HepG2 (cell line): ENCODE measurements at places on chromosomes 5 and 9. TPM values are rescaled to one million over a fixed set of nuclear protein-coding genes. Genes with fewer than 3 reads are reported as not detected.
A peak's percentile ranks its signal among the peaks of the same experiment; 100 is the strongest.

The SPATA31D4 gene
- not detected in 2 replicates for total RNA-seq

The IRX4 gene
- total RNA-seq: not detected in 2 replicates

The CDH9 gene
- total RNA-seq: 0.24 TPM in 1 of 2 replicates, not detected in the other

The TNPO1 gene
- total RNA-seq: 123 and 199 TPM in 2 replicates

The PARP8 gene
- 0.08 and 0.29 TPM in 2 replicates for total RNA-seq

The PRR7 gene
- total RNA-seq: 3.9 and 5.0 TPM in 2 replicates

The C1QTNF2 gene
- not detected in 2 replicates for total RNA-seq

- no peaks in the 10 kb centered on the region for H3K36me3 ChIP-seq
- no peaks in the 10 kb centered on the region for H3K27me3 ChIP-seq
- H3K4me1 ChIP-seq: no peaks in the 10 kb centered on the region
- no peak overlapping the region for H3K4me3 ChIP-seq
Observed at GRCh38 chr9:26656003-26656870, 236.4 kb downstream of the CAAP1 start.

DNA sequence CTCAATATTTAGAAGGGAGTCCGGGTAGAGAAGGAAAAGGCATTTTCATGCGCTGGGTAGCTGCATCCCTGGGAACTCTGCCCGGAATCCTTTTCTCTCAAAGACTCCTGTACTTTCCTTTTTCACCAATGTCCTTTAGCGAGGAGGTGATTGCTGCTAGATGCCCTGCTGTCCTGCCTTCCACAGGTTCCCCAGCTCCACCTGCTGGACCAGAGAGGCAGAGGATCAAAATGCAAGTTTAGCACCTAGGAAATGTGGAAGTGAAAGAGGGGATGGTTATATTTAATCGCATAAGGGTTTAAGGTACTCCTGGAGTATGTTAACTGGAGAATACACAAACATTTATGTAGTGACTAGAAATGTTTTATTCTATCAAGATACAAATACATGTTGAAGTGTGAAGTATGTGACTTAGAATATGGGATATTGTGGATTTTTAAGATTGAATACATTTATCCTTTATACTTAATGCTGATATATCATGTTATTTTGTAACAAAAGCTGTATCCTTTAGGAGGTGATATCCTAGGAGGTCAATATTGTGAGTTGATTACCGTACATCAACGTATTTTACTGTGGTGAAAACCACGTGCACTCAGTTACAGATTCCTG lies 145.7 kb downstream of the ARHGAP26 start:
- peaks cover 26% of the 10 kb centered on the region for H3K4me1 ChIP-seq
- H3K27me3 ChIP-seq: no peaks in the 10 kb centered on the region
- H3K4me3 ChIP-seq: no peak overlapping the region
- H3K27ac ChIP-seq: no peak overlapping the region
- peaks cover 29% of the 10 kb centered on the region; the same call in 2 of the 3 replicates for H3K36me3 ChIP-seq
- peak; percentile 50 for DNase-seq

GRCh38 chr5:139181322-139181730 lies 16.8 kb downstream of the SIL1 start:
- no peaks in the 10 kb centered on the region for H3K4me1 ChIP-seq
- no peaks in the 10 kb centered on the region for H3K36me3 ChIP-seq
- H3K27ac ChIP-seq: no peak overlapping the region
- no peak for DNase-seq

GRCh38 chr5:9482381-9482780 lies 63.5 kb downstream of the SEMA5A start:
- no peaks in the 10 kb centered on the region for H3K36me3 ChIP-seq
- DNase-seq: no peak
- no peaks in the 10 kb centered on the region for H3K27me3 ChIP-seq
- H3K4me1 ChIP-seq: no peaks in the 10 kb centered on the region
- no peak overlapping the region for H3K27ac ChIP-seq
- no peak overlapping the region for H3K4me3 ChIP-seq

- DNase-seq: no peak
- H3K36me3 ChIP-seq: no peaks in the 10 kb centered on the region
- no peaks in the 10 kb centered on the region for H3K4me1 ChIP-seq
Observed at GRCh38 chr5:125401724-125402622, 655.5 kb upstream of the ZNF608 start.

- H3K36me3 ChIP-seq: no peaks in the 10 kb centered on the region
- DNase-seq: no peak
- H3K4me1 ChIP-seq: no peaks in the 10 kb centered on the region
Observed at GRCh38 chr5:154215571-154216325, 25.2 kb downstream of the GALNT10 start.

DNA sequence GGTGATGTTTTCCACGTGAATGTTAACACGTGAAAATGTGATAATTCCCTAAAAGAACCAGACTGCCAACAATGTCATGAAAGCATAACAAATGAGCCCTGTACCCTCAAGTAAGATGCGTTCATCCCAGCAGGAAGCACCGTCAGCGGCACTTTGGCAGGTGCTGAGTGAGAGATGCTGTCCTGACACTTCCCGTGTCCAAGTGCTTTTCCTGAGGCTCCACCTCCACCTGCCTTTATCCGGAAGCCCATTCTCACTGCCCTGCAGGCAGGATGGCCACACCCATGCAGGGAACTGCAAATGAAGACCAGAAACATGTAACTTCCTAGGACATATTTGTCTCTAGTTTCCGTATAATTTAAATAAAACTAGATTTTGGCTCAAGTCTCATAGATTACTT lies 238.0 kb upstream of the IRX2 start:
- no peak overlapping the region for H3K27ac ChIP-seq
- no peaks in the 10 kb centered on the region for H3K36me3 ChIP-seq
- DNase-seq: no peak
- no peak overlapping the region for H3K4me3 ChIP-seq
- no peaks in the 10 kb centered on the region for H3K4me1 ChIP-seq

DNA sequence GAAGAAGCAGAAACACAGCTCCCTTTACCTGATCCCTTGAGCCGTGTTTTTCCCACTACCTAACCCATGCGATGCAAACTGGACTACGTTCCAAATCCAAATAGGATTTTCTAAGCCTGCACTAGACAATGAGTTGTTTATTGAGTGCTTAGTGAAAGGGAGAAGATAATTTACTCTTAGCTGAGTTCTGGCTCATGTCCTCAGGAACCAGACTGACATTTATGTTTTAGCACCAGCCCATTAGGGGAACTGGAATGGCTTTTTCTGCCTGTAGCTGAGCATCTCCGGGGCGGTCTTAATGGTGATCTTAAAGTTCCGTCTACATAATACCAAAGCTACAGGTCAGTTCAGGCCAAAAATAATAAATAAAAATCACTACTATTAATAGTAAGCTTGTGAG lies 81.5 kb downstream of the SH3TC2 start:
- no peak overlapping the region for H3K27ac ChIP-seq
- no peaks in the 10 kb centered on the region for H3K4me1 ChIP-seq
- H3K4me3 ChIP-seq: no peak overlapping the region
- no peaks in the 10 kb centered on the region for H3K36me3 ChIP-seq
- H3K27me3 ChIP-seq: no peaks in the 10 kb centered on the region

DNA sequence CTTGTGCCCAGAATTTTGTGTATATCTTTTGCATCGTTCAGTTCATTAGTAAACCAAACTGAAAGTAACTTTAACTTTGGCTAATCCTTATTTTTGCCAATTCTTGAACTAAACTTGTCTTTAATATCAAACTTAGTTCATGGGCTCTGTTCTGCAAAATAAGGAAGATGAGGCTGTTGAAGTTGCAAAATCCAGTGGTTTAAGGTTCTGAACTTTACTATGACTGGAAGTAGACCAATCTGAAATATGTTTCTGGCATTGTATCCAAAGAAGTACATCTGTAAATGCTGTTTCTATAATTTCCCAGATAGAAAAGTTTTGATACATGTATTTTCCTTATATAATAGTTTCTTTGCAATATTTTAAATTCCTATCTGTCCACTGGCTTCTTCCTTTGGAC lies 238.1 kb downstream of the CETN3 start:
- no peak overlapping the region for H3K27ac ChIP-seq
- no peaks in the 10 kb centered on the region for H3K27me3 ChIP-seq
- H3K36me3 ChIP-seq: no peaks in the 10 kb centered on the region
- no peak overlapping the region for H3K4me3 ChIP-seq

DNA sequence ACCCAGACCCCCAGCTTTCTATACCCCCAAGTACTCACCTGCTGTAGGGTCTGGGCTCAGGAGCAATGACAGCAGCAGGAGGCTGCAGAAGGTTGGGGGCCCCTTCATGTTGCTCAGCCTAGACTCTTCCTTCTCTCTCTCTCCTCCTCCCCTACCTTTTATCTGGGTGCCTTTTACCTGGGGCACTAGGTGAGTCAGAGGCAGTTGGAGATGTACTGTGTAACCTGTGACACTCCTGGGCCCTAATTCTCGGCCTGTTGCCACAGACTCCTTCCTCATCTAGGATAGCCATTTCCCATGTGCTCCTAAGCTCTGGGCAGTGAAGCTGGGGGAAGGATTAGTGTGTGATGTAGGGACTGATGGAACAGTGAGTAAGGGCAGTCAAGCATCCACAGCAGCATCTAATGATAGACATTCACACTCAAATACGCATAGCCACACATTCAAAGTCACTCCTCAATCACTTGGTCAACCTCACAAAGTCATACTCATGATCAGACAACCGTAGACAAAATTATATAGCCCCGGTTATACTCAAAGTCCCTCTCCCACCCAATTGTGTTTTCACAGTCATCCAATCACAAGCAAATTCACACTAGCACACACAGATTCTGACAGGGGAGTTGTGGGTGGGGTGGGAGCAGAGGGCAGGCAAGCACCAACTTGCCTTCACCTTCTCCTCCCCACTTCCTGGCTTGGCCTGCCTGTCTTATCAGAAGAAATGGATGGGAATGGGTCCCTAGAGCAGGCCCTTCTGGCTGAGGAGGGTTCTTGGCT lies at the start of gene CCL27:
CCL27 (minus strand) TSS at position 132 of the 777 bp plus-strand sequence; CDS start at position 108, 24 bp downstream.
- no peak for DNase-seq
- no peak within 1 kb of the TSS for H3K4me3 ChIP-seq
- H3K27ac ChIP-seq: no peak within 1 kb of the TSS
- H3K27me3 ChIP-seq: no peaks in the 10 kb centered on the region

GRCh38 chr9:134182554-134183085 lies 18.3 kb upstream of the RNU6ATAC start:
- DNase-seq: no peak
- H3K36me3 ChIP-seq: no peaks in the 10 kb centered on the region

DNA sequence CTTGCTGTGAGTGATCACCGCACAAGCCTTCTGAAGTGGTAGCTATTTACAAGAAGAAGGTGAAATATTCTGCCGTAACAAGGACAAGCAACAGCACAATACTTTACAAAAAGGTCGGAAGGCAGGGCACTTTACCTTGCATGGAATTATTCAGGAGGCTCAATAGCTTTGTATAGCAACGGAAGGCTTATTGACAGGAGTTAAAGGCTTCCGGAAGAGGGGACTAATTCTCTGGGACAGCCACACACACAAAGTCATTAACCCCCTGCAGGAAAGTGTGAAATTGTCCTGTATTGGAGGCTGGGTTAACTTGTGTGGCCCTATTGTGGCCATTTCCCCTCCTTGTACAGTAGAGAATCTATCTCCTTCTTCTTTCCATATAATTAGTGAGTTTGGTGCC lies 199.3 kb upstream of the SEMA6A start:
- H3K4me1 ChIP-seq: peaks cover 54% of the 10 kb centered on the region
- H3K27me3 ChIP-seq: no peaks in the 10 kb centered on the region
- no peak for DNase-seq
- H3K4me3 ChIP-seq: no peak overlapping the region
- H3K36me3 ChIP-seq: no peaks in the 10 kb centered on the region
- H3K27ac ChIP-seq: no peak overlapping the region

DNA sequence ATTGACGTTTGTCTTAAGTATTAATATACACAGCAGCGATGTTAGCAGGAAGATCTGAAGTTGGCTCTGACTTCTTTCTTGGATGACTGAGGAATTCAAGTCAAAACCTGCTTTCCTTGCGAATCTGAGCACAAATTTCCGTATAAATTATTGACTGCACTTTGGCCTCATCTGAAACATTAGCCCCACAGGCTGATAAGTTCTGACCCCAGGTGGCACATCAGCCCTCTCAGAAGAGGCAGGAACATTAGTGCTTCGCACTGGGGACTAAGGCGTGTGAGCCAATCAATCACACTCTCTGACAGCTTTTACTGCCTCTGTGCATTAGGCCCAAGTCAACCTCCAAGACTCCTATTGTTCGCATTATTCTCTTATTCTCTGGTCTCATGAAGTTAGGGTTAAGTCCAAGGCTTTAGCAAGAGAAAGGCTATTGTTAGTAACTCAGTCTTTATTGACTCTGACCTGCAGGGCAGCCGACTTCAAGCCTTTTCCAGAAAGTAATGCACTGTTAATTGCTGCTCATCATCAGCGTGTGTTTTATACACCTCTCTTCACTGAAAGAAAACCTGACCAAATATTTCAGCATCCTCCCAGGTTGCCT lies 84.2 kb downstream of the ZNF608 start:
- no peaks in the 10 kb centered on the region for H3K27me3 ChIP-seq
- DNase-seq: no peak
- H3K36me3 ChIP-seq: no peaks in the 10 kb centered on the region
- peak overlapping the region; percentile 12; the same call in 1 of the 2 replicates for H3K4me3 ChIP-seq
- H3K4me1 ChIP-seq: peaks cover 73% of the 10 kb centered on the region

DNA sequence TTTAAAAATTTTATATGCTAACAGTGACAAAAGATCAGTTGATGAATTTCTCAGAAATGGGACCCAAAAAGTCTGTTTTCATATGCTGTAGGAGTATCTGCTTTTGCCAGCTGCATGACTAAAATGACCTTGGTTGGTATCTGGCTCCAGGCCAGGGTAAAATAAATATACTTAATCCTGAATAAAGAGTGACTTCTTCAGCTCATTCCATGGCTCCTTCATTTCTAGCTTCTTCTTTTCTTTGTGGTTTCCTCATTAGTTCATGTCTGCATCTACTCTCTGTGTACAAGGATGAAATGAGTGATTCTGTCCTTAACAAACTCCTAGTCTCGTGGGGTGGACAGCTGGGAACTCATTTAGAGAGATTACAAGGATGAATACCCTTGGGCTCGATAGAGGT lies 36.0 kb downstream of the RCL1 start:
- DNase-seq: peak; percentile 49
- H3K4me1 ChIP-seq: peaks cover 63% of the 10 kb centered on the region
- H3K27ac ChIP-seq: peak overlapping the region; percentile 31
- no peaks in the 10 kb centered on the region for H3K36me3 ChIP-seq
- H3K27me3 ChIP-seq: no peaks in the 10 kb centered on the region

DNA sequence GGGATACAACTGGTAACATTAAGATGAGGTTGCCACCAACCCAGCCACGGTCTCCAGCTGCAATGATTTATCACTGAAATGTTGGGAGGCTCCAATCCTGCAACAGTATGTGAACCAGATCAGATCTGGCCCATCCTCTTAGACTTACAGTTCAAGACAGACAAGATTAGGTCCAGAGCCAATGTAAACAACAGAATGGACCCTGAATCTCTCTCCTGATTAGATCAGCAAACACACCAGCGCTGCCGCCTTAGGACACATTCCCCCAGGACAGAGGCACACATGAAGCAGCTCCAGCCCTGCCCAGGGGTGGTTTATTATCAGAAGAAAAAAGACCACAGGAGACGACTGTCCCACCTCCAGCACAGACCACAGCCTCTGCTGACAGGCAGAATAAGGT lies 82.1 kb downstream of the SLIT3 start:
- no peak overlapping the region for H3K4me3 ChIP-seq
- H3K4me1 ChIP-seq: peaks cover 14% of the 10 kb centered on the region
- DNase-seq: peak; percentile 53
- H3K27me3 ChIP-seq: no peaks in the 10 kb centered on the region

GRCh38 chr5:36723912-36724311 lies 117.5 kb downstream of the SLC1A3 start:
- no peaks in the 10 kb centered on the region for H3K36me3 ChIP-seq
- no peak overlapping the region for H3K27ac ChIP-seq
- no peaks in the 10 kb centered on the region for H3K4me1 ChIP-seq
- H3K27me3 ChIP-seq: no peaks in the 10 kb centered on the region; the same call in 1 of the 2 replicates
- no peak overlapping the region for H3K4me3 ChIP-seq
